ENCODE measurements at places on chromosomes 1 and 21.

DNA sequence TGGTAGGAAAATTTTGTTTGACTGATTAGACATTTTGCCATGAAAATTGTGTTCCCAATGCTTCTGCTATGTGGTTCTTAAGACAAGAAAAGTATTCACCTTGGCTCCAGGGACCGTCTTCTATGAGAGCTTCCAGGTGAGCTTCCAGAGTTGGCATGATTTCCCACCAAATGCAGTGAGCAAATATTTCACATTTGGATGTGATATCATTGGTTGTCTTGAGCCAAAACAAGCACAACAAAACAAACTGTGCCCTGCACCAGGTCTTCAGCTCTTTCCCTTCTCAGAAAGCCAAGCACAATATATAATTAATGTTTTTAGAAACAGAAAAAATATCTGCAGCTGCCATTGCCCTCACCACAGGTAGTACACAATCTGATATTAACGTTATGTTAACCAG, 1009.0 kb downstream of the PLA2G4A start:
- DNase-seq: no peak

DNA sequence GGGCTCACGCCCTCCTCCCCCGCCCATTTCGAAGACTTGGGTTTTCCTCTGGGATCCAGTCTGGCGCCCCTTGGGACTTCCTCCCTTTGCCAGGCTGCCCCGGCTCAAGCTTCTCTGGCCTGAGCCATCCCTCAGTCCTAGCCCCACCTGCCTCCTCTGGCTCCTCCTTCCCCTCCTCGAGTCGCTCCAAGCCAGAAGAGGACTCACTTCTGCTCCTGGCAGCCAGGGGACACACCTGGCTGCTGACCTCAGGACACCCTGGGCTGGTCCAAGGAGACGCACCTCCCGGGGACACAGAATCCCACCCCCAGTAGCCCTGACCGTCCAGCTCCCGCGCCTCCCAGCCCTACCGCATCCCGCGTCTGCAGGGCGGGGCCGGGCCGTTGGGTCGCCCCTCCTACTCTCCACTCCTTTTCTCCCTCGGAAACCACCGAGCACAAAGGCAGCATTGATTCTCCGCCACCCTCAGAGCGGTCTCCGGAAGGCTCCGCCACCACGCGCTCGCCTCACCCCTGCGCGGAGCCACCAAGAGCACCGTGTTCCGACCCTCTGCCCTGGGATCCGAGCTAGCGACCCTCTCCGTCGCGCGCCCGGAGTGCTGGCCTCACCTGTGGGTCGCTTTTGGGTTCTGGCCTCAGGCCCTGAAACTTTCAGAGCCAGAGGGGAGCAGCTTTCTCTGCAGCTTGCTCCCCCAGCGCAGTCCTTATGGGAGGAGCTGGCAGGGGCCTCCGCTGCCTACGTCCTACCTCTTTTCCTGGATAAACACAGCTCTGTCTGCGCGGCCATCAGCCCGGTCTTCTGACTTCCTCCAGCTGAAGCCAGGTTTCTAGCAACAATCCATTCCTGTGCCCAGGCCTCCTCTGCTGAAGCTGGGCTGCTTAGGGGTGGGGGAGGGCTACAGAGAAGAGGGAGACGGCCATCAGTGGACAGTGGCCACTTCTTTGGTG, at the start of gene C2CD4D:
TSS of gene C2CD4D (minus strand) at position 364 of the 947 bp plus-strand sequence. CDS start 831 bp downstream, outside the sequence.
- DNase-seq: no peak

GRCh38 chr1:163069142-163069541, at the start of gene RGS4:
Gene RGS4 (plus strand): TSS chr1:163069361. CDS start chr1:163069485, 124 bp downstream.
- DNase-seq: peak; percentile 86

- no peak for DNase-seq
Measured at GRCh38 chr21:38658511-38658910, 147.2 kb upstream of the ETS2 start.

- no peak for DNase-seq
Measured at GRCh38 chr1:160538985-160539651, 16.1 kb upstream of the SLAMF6 start.

DNA sequence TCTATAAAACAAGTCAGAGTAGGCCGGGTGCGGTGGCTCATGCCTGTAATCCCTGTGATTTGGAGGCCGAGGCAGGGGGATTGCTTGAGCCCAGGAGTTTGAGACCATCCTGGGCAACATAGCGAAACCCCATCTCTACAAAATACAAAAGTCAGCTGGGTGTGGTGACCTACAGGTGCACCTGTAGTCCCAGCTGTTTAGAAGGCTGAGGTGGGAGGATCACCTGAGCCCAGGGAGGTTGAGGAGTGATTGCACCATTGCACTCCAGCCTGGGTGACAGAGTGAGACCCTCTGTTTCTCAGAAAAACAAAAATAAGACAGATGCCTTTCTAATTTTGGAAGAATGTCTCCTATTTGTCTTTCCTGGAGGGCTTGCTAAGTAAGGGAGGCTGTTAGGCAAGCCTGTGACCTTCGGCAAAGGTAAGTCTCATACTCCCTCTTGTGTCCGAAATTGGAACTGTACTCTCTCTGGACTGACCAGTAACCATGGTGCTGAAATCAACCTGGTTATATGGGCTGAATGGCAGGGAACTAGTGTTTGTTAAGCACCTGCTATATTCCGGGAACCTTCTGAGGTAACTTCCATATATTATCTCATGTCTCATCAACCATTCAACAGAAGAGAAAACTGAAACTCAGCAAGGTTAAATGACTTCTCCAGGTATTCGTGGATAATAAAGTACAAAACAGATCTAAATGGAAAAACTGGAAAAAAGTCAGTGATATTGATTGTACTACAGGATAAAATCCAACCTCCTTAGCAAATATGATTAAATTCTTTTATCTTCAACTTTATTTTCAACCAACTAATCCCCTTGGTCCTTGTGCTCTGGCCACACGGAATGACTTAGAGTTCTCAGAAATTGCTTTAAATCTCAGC, 11.8 kb upstream of the RAB3B start:
- peak; percentile 60 for DNase-seq

DNA sequence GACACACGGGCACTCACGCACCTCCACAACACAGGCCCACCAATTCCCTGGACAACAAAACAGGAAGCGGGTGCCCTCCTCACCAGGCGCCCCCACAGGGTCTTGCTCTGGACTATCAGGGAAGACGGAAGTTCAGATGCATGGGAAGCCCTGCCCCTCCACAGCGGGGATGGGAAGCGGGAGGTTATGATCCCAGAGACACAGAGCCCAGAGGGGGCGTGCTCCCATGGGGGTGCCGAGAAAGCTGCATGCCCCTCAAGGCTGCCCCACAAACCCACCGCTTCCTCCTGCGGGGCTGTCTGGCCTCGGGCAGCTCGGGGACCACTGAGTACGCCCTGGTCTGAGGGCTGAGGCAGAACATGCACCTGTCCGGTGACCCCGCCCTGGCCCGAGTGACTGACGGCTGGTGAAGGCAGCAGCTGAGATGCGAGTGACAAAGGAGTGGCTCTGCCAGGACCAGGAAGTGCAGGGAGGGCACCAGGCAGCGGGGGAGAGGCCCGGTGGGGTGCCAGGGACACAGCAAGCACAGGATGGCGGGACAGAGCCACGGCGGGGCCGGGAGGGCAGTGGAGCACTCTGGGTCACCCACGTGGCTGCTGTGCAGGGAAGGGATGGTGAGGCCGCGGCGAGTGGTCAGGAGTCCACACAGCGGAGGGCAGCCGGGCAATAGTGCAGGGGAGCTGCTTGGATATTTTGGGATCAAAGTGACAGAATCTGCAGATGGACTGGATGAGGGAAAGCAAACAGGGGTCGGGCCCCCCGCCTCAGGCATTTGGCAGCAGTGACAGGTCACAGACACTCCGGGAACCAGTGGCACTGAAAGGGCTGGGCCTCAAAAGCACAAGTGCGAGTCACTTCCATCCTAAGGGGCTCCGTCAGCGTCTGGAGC, 18.6 kb downstream of the NADK start:
- no peak for DNase-seq

GRCh38 chr1:65595724-65596123, 175.3 kb downstream of the LEPR start:
- no peak for DNase-seq

- no peak for DNase-seq
Measured at GRCh38 chr1:192579010-192579738, 3.6 kb downstream of the RGS1 start.

DNA sequence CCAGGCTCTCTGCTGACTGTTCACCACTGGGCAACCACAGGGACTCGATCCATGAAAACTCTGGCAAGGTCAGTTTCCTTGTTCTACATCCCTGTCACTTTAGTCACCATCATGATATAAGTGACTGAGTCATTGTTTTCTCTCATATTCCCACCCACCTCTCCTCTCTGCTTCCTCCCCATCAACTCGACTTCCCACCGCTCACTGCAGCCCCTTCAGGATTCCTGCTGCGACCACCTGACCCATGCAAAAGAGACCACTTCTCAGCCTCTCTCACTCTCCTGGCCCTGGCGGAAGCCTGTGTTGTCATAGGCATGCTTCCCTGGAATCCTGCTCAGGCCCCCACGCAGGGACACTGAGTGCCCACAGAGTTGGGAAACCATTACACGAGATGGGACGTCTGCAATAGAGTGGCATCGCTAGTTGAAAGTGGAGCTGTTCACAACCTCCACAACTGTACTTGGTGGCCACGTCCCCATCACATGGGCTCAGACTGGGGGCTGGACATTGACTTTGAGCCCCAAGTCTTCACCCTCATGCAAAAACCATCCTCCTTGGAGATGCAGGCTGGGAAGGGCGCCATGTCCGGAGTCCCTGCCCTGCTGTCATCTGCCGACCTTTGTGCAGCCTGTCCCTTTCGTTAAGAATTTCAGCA, 1.8 kb upstream of the TFF2 start:
- DNase-seq: no peak

GRCh38 chr1:147072482-147073432, 99.5 kb downstream of the PRKAB2 start:
- DNase-seq: no peak

GRCh38 chr1:46521414-46521813, 30.0 kb downstream of the KNCN start:
- no peak for DNase-seq

DNA sequence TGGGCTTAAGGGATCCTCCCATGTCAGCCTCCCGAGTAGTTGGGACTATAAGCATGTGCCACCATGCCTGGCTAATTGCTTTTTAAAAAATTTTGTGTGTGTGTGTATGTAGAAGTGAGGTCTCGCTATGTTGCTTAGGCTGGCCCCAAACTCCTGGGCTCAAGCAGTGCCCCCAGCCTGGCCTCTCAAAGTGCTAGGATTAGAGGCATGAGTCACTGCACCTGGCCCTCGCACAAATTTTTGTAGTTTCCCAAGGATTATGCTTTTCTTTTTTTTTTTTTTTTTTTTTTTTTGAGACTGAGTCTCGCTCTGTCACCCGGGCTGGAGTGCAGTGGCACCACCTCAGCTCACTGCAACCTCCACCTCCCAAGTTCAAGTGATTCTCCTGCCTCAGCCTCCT, 144.4 kb upstream of the HNRNPU start:
- no peak for DNase-seq

GRCh38 chr21:18030248-18030647, 211.1 kb upstream of the C21orf91 start:
- no peak for DNase-seq

GRCh38 chr1:18539171-18539570, 58.4 kb downstream of the KLHDC7A start:
- DNase-seq: no peak

GRCh38 chr1:213256438-213257087, 205.5 kb downstream of the RPS6KC1 start:
- DNase-seq: no peak

- no peak for DNase-seq
Measured at GRCh38 chr1:18480315-18481189, at the start of gene KLHDC7A. Gene KLHDC7A (plus strand): TSS chr1:18480930. CDS start chr1:18480982, 52 bp downstream.

GRCh38 chr21:37675202-37675801, 241.0 kb downstream of the KCNJ6 start:
- DNase-seq: no peak

DNA sequence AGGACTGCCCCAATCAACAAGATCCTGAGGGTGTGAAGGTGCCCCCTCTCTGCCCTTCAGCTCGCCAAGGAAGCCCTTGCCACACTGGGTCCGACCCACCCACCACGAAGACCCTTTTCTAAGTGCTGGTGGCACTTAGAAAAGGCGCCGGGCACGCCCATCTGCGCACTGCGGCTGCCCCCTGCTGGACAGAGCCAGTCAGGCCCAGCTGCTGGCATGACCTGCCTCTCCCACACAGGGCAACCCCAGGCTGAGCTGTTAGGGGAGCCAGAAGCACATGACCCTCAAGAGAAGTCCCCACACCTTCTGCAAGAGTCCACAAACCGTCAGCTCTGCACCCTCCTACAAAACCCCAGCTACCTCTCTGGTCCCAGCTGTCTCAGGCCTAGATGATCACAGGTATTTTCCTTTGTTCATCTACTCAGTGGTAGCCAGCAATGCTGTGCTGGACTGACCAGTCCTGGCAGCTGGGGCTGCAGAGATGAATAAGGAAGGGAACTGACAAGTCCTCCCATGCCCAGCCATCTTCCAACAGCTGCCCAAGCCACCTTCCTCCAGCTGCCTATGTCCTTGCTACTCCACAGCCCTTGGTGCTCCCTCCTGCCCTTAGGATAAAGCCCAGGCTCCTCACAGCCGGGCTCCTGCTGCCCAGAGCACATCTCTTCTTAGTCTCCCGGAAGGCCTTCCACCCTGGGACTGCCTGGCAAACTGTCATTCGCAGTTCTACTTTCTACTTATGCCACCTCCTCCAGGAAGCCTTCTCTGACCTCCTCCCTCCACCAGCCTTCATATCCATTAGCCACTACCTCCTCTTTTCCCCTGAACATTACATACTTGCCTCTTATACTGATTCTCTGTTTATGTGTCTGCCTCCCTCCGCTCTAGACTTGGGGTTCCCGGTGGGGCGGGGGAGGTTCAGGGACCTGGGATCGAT, 39.8 kb upstream of the ZC3H12A start:
- DNase-seq: no peak

Measured in skeletal muscle cell (primary cell).